ENCODE measurements at places on chromosomes 4 and X. TPM values are rescaled to one million over a fixed set of nuclear protein-coding genes. Genes with fewer than 3 reads are reported as not detected.

The HTRA3 gene
- not detected for total RNA-seq

The FRMD7 gene
- not detected for total RNA-seq

The PABPC4L gene
- total RNA-seq: not detected

- no peak for DNase-seq
These were observed 112.1 kb upstream of the NAP1L5 start for GRCh38 chr4:88809576-88810219.

DNA sequence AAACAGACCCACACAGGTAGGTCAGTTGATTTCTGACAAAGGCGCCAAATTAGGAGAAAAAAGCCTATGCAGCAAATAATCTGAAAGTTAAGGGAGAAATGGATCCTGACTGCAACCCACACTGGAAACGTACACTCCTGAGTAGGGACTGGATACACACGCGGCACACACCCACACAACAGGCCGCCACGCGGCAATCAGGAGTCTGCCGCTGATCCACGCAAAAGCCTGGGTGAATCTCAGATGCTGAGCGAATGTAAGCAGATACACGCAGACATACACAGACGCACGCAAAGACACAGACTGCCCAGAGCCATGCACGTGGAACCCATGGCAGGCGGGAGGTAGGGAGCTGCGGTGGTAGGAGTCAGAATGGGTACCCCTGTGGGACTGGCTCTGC, 21.7 kb downstream of the LRPAP1 start:
- no peak for DNase-seq

DNA sequence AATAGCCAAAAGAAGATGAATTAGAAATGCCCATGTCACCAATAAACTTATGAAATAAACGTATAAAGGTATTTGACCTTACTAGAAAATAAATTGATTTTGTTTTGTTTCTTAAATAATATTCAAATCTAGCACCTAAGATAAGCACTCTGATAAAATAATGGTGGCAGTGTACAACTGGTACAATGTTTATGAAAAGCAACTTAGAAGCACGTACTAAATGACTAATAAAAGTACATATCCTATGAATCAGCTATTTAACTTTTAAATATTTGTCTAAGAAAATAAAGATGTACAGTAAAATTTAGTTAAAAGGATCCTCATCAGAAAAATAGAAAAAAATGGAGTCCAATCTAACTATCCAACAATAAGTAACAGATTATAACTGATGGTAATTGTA, 6.7 kb downstream of the MANBA start:
- DNase-seq: no peak

- DNase-seq: no peak
These were observed 56.1 kb downstream of the FAM114A1 start for GRCh38 chr4:38923746-38924145.

GRCh38 chr4:159735281-159736207, 632.7 kb downstream of the RAPGEF2 start:
- no peak for DNase-seq

GRCh38 chr4:30760551-30760950, 40.4 kb downstream of the PCDH7 start:
- DNase-seq: no peak

- DNase-seq: no peak
These were observed at the start of gene GASK1B for GRCh38 chr4:158172261-158173258. GASK1B (minus strand) TSS chr4:158173025; CDS start chr4:158171375, 1,650 bp downstream.

DNA sequence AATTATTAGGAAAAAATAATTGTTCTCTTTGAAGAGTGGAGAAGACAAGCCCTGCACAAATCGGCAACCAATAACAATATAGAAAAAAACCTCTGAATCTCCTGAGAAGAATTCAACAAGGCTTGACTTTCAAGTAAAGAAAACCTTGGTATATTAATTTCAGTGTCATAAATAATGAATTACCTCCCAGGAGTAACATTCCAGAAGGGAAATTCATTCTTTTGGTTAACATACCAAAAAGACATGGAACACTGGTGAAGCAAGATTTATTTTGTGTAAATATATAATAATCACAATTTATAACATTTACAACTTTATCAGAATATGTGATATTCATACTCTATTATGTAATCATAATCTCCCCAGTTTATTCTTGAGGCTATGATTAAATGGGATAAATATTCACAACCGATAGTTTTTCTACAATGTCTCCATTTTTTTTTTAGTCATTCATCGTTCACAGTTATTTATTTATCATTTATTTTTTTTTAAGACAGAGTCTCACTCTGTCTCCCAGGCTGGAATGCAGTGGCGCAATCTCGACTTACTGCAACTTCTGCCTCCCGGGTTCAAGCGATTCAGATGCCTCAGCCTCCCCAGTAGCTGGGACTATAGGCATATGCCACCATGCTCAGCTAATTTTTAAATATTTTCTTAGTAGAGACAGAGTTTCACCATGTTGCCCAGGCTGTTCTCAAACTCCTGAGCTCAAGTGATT, 53.0 kb upstream of the RPS6KA6 start:
- DNase-seq: no peak

GRCh38 chr4:48270951-48271473, 1.4 kb upstream of the TEC start:
- no peak for DNase-seq

DNA sequence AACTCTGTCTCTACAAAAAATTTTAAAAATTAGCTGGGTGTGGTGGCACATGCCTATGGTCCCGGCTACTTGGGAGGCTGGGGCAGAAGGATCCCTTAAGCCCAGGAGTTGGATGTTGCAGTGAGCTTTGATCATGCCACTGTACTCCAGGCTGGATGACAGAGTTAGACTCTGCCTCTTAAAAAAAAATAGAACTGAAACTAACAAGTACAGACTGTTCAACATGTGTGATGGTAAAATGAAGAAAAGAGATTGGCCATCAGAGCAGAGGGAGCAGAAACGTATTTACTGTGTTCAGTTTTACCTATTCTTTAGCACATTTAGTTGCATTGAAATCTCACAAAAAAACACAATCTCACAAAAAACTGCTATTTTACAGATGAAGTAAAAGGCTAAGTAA, 77.9 kb upstream of the NAP1L5 start:
- DNase-seq: no peak

GRCh38 chr4:78613522-78614321, 62.2 kb downstream of the ANXA3 start:
- DNase-seq: no peak

DNA sequence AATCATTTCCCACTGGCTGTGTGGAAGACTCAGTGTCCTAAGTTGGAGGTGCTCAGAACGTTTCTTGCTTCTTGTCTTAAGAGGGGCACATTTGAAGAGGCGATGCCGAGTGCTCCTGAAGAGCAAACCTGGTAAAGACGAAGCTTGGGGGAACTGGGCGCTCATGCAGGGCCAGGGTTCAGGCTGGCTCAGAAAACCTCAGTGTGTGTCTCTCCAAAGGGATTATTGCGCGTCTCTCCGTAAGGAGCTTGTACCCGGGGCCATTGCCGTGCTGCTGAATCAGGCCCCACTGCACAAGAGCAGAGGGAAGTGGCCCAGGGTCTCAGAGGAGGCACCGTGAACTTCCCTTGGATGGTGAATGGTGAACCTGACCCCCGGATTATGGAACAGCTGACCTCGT, 44.4 kb downstream of the PSAPL1 start:
- DNase-seq: no peak

DNA sequence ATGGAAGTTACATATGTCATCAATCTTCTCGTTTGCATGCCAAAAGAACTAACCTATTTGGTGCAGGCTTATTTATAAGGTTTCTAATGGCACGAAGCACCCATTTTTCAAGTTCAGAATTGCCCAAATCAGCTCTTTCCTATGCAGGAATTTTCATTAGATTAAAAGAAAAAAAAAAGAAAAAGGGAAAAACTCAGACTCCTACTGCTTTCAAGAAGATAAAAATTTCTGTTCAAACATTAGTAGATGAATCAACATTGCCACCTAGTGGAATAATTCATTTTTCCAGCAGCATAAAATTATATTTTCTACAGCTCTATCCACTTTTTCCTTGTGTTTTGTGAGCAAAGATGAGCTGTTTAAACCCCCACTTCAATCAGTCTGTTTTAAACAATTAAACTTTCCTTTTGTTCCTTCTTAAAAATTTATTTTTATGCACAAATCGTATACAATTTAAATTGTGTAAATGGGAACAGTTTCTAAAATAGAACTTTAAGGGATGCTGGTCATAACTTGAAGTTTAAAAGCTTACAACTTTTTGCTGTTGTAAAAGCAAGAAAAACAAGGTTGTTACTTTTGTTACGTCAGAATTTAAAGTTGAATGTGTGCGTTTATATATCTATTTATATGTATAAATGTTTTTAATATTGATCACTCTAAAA, 309.9 kb downstream of the ARAP2 start:
- DNase-seq: no peak

DNA sequence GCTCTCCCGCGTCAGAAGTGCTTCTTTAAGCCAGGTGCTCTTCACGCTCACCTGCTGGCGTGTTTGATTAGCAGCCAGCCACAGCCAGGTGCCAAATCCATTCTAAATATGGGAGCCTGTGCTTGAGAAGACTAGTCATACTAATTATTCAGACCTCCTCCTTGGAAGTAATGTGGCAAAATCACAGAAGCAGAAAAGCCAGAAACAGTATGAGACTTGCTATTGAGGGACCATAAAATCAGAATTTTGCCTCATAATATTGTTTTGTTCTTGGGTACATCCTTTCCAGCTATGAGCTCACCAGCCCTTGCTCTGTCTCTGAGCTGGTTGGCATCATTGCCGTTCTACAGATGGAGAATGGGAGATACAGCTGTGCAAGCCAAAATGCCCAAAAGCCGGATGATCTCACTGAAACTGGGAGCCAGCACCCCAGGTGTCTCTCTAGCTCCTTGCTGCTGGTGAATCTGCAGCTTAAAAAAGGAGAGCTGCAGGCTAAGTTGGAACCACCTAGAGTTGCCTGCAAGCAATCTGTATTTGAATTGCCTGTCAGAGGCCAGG, 205.4 kb downstream of the SHROOM3 start:
- DNase-seq: no peak

DNA sequence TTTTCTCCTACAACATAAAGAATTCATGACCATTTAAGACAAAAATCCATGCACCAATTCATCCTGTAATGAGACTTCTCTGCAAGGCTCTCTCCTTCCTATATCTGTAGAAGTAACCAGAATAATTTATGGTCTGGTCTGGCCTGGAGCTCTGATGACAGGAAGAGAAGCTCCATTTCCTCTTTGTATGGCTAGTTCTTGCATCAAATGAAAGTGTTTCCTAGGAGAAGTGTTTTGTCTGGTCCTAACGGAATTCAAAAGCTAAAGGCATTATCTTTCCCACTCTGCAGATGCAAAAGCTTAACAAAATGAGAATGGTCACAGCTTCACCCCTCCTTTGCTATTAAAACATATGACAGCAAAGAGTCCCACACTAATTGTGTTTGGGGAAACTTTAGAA, 55.1 kb downstream of the SPATA18 start:
- DNase-seq: no peak
